Omental fat pad (tissue), 4 donors: ENCODE measurements at places on chromosomes 2 and 18. TPM values are rescaled to one million over a fixed set of nuclear protein-coding genes. Genes with fewer than 3 reads are reported as not detected.

BCS1L gene
- total RNA-seq: 19.4 TPM

DNA sequence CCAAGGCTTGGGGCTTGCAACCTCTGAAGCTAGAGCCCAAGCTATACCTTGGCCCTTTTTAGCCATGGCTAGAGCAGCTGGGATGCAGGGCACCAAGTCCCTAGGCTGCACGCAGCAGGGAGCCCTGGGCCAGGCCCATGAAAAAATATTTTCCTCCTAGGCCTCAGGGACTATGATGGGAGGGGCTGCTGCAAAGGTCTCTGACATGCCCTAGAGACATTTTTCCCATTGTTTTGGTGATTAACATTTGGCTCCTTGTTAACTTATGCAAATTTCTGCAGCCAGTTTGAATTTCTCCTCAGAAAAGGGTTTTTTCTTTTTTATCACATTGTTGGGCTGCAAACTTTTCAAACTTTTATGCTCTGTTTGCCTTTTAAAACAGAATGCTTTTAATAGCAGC lies 56.9 kb upstream of the LHCGR start:
- DNase-seq: no peak

LOXHD1 gene
- total RNA-seq: 4.9 TPM

DNA sequence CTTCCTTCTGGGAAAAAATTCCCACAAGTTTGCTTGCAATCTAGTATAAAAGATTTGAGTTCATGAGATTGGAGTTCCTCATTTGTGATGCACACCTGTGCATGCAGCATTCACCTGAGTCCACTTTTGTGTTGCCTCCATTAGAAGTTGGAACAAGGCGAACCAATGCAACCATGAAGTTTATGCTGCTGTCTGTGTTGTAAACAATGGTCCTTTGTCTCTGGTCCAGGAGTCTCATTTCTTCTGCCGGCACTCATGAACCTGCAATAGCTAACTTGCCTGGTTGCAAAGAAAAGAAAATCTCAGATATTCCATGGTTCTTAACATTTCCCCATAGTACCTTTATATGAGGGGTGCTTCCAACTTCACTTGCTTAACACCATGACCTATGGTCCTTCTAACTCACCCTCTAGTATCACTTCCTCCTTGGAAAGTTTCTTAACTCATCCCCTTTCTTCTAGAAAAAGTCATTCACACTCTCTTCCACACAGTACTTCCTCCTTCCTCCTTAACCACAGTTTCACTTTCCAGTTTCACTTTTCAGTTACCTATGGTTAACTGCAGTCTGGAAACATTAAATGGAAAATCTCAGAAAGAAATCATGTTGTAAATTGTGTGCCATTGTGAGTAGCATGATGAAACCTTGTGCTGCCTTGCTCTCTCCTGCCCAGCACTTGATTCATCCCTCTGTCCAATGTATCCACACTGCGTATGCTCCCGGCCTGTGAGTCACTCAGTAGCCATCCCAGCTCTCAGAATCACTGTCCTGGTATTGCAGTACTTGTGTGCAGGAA lies 128.8 kb upstream of the TRIB2 start:
- no peak for DNase-seq
